ENCODE measurements at places on chromosomes 16 and 17.

DNA sequence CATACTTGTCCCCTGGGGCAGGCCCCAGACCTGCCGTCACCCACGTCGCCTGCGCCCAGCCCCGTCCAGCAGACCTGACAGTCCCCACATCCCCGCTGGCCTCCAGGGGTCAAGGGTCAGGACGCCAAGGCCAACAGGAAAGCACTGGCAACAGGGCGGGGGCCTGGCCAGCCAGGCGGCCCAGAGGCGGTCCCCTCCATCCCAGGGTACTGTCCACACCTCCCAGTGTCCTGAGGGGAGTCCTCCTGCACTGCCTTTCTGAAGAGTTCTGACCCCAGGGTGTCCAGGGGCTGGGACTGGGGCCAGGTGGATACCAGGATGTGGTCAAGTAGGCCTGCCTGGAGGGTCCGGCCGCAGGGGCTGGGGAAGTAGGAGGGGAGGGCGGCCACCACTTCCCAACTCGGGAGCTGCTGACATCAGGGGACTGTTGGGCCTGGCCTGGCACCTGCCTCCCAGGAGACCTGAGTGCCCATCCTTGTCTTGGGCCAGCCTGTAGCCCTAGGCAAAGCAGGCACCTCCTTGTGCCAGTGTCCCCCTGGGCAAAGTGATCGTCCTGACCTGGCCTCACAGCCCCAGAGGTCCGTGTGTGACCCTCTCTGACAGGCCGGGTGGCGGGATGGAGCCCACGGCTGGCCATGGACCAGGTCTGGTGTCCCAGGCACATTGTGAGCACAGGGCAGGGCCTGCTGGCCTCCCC lies 6.7 kb upstream of the AXIN1 start:
- no peak for DNase-seq

DNA sequence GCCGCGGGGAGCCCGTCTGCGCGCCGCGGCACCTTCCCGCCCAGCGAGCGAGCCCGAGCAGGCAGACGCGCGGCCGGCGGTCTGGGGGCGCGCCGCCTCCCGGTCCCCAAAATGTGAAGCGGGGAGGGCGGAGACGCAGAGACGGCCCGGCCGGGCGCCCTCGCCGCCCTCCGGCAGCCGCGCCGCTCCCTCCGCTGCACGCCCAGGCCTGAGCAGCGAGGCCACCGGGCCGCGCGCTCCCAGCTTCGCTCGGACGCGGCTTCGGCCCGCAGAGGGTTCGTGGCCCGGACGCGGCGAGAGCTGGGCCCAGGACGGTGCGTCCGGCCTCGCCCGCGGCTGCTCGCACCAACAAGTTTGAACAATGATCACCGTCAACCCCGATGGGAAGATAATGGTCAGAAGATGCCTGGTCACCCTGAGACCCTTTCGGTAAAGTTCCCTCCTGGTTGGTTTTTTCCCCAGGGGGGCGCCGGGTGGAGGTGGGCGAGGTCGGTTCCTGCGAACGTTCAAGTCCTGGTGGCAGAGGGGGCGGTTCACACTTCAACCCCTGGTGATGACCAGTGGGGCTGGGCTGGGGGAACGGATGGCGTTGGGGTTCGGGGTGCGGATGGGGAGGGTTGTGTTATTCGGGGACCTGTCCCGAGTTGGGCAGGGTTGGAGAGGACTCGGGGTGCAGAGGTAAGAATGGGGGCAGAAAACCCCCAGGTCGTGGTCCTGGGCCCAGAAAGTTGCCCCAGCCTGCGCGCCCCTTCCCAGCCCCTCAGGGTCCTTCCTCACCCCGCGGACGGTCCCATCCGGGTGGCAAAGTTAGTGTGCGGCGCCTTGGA lies 678 bp downstream of the MGAT5B start:
- DNase-seq, result no peak

DNA sequence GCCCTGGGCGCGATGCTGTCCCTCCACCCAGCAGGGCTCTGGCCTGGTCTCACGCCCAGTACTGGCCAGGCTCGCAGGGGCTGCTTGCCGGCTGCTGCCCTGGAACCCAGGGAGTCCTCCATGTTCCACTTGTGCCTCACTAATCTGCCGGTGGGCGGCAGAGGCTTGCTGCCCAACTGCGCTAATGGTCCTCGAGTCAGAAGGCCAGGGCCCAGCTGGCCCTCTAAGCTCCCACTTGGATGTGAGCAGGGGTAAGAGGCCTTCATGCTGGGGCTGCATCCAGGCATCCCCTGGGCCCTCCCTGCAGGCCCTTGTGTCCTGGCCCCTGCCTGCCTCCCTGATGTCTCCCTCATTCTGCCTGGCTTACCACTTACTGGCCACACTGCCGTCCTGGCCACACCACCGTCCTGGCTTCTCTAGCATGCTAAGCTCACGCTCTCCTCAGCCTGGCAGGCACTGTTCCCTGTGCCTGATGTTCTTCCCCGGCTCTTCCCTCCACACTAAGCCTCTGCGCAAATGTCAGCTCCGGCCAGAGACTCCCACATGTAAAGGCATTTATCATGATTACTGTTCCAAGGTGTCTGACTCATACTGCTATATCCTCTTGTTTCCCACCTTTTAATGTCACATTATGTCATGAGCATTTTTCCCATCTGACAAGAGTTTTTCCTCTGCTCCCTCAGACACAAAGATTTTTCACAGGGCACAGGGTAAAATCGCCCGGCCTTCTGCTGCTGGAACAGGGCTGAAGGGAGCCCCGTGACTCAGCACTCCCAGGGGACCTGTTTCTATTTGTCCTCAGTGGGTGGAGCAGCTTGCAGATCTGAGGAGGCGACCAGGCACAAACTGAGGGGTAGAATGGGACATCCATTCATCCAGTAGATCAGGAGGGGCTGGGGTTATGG lies 15.9 kb downstream of the B9D1 start:
- DNase-seq, result peak; percentile 49

DNA sequence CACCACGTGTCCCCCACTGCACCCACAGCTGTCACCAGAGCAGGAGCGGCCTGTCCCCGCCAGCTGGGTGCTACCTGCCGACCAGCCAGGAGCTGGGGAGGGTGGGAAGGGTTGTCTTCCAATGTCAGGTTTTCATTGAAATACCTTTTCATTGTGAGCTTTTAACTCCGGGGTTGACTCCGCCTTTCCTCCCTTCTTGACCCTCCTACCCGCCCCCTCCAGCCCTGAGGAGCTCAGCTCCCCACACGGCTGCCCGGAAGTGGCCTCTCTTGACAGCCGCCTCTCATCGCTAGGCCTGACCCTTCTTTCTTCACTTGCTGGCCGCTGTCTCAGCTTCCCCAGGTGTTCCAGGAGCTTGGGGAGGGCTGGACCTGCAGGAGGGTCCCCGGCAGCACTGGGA lies 21.2 kb upstream of the GNG13 start:
- DNase-seq, result no peak

DNA sequence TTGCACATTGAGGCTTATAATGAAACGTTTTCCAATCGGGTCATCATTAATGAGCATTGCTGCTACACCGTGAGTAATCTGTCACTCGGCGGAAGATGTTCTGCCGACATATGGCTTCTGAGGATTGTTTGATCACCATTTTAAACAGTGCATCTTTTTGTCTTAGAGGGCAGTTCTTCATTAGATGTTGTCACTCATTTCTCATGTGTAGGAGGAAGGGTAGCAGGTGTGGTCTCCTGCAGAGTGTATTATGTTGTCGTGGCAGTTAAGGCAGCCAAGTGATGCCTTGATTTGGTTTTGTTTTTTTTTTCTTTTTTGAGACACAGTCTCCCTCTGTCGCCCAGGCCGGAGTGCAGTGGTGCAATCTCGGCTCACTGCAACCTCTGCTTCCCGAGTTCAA lies 50.5 kb downstream of the SEC14L1 start:
- DNase-seq, result no peak

DNA sequence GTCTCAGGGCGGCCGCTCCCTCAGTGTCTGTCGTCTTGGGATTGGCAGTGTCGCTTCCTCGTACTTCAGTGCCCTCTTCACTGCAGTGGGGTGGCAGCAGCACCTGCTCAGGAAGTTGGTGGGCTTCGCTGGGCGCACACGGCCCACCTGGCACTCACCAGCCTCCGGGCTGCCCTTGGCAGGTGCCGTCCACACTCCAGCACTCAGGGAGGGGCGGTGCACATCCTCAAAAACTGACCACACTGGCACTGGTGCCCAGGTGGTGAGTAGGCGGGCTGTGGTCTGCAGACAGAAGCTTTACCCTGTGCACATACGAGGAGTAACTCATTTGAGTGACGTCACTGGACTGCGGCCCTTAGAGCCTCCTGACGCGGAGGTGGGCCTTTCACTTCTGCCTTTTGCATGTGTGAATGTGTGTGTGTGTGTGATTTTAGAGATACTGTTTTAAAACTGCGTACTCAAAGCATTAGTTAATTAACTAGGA lies 94.6 kb downstream of the BANP start:
- no peak for DNase-seq

GRCh38 chr17:80936723-80937122 lies 54.9 kb upstream of the CHMP6 start:
- DNase-seq, result no peak

GRCh38 chr17:36817483-36818048 lies 119.7 kb upstream of the LHX1 start:
- no peak for DNase-seq

DNA sequence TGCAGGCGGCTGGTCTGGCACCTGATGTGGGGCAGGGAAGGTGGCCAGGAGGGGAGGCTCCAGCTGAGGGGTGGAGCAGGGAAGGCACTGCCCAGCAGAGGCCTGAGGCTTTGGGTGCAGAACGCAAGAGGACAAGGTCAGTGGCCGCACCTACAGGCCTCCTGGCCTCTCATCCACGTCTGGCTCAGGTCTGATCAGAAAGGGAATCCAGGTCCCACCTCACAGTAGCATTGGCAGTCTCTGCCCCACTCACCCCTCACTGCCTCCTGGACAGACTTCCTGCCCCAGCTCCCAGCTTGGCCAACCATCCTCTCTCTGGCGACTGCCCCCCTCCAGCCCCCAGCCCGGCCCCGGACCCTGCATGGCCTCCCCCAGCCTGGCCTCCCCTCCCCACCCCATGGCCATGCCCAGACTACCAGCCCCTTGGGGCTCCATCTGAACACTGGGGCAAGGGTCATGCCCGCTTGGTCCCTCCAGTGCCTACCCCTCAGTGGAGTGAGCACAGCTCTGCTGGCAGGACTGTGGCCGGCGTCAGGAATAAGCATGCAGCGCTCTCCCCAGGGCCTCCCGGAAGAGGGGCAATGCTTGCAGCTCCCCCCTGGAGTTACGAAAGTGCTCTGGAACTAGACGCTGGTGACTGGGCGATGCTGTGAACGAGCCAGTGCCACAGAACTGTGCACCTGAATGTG lies 4.6 kb downstream of the UTS2R start:
- no peak for DNase-seq

Measured in astrocyte of the cerebellum (primary cell).